ENCODE measurements at places on chromosomes 1 and 21.

DNA sequence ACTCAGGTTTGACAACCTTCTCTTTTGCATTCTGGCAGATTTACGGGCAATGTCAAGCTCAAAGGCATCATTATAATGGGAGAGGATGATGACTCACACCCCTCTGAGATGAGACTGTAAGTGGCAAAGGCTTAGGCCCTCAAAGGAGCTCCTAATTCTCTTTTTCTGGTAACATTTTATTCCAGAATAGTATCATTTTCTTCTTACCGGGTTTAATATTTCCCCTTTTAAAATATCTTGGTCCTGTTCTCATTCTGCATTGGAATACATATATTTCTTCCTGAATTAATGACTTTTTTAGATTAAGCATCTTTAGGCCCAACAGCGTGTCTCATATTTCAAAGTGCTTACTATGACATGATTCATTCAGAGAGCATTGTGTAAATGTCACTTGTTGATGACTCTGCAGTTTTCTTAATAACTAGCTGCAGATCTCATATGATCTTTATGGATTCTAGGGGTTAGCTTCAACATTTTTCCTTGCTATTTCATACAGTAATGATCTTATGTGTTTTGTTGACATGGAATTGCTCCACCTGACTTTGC lies 1.7 kb downstream of the PITHD1 start:
- no peak for DNase-seq

DNA sequence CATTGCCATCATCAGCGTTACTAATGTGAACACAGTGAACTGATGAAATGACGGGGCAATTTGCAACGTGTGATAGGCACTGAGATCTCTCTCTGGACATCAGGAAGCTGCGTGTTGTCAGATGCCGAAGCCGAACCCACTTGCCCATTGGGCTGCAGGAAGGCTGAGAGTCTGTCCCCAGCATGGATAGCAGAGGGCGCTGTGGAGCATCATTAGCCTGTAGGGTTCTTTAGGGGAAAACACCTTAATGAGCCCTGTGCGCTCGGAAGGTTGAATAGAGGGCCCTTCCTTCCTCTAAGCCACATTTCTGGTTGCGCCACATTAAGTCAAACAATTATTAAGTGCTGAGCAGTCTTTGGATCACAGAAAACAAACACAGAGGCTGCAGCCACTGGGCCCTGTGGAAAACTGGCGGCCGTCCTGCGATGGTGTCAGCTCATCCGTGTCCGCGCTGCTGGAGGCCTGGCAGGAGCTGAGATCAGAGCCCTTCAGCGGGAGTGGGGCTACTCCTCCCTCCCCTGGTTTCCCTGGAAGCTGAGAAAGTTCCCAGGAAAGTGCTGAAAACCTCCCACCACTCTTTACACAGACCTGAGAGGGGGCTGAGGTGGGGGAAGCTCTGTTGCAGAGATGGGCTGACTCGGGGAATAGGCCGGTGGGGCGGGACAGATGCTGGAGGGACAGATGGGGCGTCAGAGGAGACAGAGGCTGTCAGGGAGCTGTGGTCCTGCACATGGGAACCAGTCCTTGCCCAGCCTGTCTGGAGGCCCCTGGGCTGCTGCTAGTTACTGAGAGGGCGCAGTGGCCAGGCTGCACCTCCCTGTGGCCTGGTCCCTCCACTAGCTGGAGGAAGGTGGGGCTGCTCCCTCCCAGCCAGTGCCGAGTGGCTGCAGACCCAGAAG lies 12.7 kb downstream of the TFF2 start:
- DNase-seq, result peak; percentile 80

DNA sequence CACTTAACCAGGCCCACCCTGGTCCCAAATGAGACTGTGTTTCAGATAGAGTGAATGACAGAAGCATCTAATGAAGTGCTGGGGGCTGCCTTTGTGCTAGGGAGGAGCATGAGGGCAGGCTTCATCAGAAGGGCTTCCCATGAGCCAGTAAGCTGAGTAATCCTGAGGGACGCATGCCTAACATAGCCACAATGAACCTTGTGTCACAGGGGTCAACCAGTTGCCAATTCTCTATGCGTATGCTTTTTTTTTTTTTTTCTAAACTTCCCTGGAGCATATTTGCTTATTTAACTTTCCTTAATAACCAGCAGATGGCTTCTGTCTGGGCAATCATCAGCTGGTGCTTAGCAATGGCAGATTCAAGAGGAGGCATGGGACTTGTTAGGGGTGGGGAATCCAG lies 25.5 kb upstream of the CYP2J2 start:
- no peak for DNase-seq

GRCh38 chr1:90175490-90176167 lies 180.7 kb downstream of the ZNF326 start:
- no peak for DNase-seq

DNA sequence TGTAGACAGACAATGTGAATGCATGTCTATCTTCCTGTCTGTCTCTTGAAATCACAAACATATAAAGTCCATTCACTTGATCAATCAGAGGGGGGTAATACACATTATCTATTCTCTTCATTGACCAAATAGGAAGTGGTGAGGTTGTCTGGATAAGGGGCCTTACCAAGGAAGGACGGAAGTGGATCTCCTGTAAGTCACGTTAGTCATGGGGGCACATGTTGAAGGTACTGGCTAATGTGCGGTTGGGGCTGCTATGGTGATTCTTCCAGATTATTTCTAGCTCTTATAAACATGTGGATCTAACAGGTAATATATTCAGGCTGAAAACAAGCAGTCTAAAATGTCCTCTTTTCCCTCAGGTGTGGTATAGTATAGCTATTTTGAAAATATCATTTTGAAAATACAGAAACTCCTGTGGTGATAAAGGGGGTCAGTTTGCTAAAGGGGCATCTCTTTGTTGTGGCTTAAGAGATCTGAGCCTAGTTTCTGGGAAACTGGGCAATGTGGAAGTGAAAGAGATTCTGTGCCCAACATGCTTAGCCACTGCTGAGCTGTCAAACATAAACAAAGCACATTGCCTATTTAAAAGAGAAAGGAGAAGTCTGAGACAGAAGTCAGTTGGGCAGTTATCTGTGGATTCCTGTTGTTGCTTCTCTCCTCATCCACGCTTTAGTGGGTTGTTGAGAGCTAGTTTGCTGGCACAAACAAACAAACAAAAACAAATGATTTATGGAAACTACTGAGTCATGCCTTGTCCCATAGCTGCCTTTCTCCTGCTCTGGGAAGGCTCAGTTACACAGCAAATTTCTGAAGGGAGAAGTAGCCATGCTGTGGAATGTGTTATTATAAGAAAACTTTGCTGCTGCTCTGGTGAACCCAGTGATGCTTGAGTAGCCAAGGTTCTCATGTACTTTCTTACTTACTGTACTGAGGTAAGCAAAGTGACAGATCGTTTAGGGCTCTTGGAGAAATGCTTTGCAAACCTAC lies 166.9 kb downstream of the HLX start:
- DNase-seq, result no peak

GRCh38 chr1:221778535-221779142 lies 36.8 kb upstream of the DUSP10 start:
- DNase-seq, result no peak

Measured in activated CD4-positive, alpha-beta T cell treated with anti-CD3 and anti-CD28 coated beads, Interleukin-2, amount 50 U/mL, for 24 hours (primary cell).